WTC11 (cell line): ENCODE measurements at places on chromosomes 1 and 21. TPM values are rescaled to one million over a fixed set of nuclear protein-coding genes. Genes with fewer than 3 reads are reported as not detected.
A peak's percentile ranks its signal among the peaks of the same experiment; 100 is the strongest.

DNA sequence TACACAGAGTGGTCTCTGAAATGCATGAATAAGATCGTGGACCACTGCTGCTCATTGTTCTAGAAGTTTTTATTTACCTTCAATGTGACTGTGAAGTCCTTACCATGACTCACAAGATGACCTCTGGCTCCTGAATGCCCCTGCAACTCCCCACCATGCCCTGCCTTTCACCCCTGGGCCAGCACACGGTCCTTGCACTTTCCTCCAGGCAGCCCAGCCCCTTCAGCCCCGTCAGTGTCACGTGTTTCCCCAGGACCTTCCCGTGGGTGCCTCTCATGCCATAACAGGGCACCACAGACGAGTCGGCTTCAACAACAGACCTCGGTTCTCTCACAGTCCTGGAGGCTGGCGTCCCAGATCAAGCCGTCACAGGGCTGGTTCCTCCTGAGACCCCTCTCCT, 62.1 kb downstream of the B3GALT5 start:
- H3K36me3 ChIP-seq: peaks cover 34% of the 10 kb centered on the region
- H3K27ac ChIP-seq: peak overlapping the region; percentile 15; the same call in 1 of the 2 replicates
- H3K4me1 ChIP-seq: peaks cover 44% of the 10 kb centered on the region
- H3K4me3 ChIP-seq: no peak overlapping the region

GRCh38 chr1:62590970-62591368, 6.4 kb upstream of the ANGPTL3 start:
- no peak for DNase-seq
- H3K36me3 ChIP-seq: no peaks in the 10 kb centered on the region
- peaks cover 11% of the 10 kb centered on the region for H3K4me1 ChIP-seq
- H3K27ac ChIP-seq: no peak overlapping the region
- no peak overlapping the region for H3K4me3 ChIP-seq

- H3K4me1 ChIP-seq: peaks cover 41% of the 10 kb centered on the region
- no peak overlapping the region for H3K4me3 ChIP-seq
- no peak for DNase-seq
- H3K36me3 ChIP-seq: peaks cover 6% of the 10 kb centered on the region
- H3K27ac ChIP-seq: no peak overlapping the region
- H3K27me3 ChIP-seq: no peaks in the 10 kb centered on the region; the same call in 1 of the 2 replicates
These were observed 1.2 kb downstream of the S100A14 start for GRCh38 chr1:153614906-153615305.

MAP3K21 gene
- total RNA-seq: 21.1 to 24.0 TPM (median 23.0 TPM) in 3 replicates
